ENCODE measurements at places on chromosomes 7 and 10.

- no peak for DNase-seq
Observed at GRCh38 chr7:7304705-7305450, 122.5 kb downstream of the C1GALT1 start.

DNA sequence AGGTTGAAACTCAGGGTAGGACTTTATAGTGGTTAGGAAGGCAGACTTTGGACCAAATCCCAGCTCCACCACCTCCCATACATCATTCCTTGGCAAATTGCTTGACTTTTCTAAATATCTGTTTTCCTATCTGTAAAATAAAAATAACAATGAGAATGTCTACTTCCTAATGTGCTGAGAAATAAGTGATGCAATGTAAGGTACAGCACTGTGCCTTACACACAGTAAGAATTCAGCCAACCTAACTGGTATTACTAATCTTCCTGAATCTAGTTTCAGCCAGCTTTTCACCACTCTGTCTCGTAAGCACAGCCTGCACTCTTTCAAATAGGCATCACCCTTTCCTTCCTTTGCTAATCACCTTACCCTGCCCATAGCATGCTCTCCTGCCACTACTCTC is 9.7 kb downstream of the PRLHR start:
- no peak for DNase-seq

DNA sequence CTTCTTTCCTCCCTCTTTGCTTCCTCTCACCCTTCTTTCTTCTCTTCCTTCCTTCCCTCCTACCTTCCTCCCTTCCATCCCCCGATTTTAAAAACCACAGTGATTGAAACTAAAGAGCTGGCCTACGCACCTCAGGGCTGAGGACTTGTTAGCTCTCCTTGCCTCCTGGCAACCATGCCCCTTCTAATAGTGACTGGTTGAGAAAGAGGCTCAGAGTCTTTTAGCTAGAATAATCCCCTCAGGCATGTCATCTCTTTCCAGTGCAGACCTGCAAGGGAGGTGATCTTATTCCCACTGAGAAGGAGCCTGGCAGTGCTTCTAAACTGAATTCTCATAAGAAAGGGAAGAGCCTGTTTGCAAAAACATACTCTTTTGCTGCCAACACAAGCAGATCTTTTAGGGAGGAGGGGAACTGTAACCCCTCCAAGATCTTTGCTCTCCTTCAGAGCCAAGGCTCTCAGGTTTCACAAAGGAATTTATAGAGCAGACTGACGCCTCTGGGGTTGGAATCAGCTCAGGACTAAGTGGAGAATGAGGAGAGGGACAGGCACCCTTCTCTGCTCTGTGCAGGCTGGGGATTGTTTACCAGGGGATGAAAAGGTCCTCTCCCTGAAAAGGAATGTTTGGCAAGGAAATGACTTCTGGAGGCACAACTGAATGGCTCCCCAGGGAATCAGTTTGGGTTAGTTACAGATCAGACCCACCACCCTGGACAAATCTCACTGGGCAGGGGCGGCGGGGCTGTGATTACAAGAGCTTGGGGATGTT is 9.4 kb upstream of the ANKRD1 start:
- DNase-seq, result no peak

- no peak for DNase-seq
Observed at GRCh38 chr7:79880312-79880711, 254.3 kb upstream of the GNAI1 start.

GRCh38 chr10:130971123-130971435 is 340.4 kb downstream of the TCERG1L start:
- DNase-seq, result no peak
